Muscle of arm (tissue), 14 donors: ENCODE measurements at places on chromosomes 12 and 14. TPM values are rescaled to one million over a fixed set of nuclear protein-coding genes. Genes with fewer than 3 reads are reported as not detected.
A peak's percentile ranks its signal among the peaks of the same experiment; 100 is the strongest.

POTEG gene
- not detected for polyA plus RNA-seq

DNA sequence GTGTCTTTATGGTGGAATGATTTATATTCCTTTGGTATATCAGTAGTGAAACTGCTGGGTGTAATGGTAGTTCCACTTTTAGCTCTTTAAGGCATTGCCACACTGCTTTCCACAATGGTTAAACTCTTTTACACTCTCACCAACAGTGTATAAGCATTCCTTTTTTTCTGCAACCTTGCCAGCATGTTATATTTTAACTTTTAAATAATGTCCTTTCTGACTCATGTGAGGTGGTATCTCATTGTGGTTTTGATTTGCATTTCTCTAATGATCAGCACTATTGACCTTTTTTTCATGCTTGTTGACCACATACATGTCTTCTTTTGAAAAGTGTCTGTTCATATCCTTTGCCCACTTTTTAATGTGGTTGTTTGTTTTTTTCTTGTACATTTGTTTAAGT is 142.5 kb downstream of the MSRB3 start:
- DNase-seq = no peak

CLEC1A gene
- 2.5 TPM for polyA plus RNA-seq

ISCA2 gene
- polyA plus RNA-seq = 24.3 TPM

DNA sequence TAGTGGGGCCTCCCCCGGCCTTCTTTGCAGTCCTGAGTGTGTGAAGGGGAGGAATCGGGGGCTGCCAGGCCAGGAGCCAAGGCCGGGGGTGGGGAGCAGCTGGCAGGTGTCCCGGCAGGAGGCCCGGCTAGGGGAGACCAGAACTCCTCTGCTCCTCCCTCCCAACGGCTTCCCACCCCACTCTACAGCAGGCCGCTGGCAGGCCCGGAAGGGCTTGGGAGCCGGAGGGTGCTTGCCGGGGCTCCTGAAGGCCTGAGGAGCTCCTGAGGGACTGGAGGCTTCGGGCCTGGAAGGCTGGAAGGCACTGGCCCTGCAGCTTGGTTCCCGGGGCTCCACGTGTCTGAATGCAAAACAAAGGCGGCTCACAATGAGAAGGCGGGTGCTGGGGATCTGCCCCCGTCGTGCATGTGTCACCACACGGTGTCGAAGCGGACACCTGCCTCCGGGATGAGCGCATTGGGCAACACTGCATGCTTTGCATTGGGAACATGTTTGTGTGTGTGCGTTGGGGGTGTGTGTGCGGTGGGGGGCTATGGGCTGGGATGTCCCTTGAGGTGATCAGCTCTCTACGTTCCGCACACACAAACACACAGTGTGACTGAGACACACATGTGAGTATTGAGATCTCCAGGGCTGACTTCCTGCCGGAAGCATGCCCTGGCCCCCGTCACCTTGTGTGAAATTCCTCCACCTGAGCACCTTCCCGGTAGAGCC is 30.9 kb upstream of the ANKRD9 start:
- DNase-seq = peak; percentile 81

- no peak for DNase-seq
Measured at GRCh38 chr12:49208676-49209075, 19.8 kb upstream of the TUBA1A start.

TBX5 gene
- polyA plus RNA-seq = 4.8 TPM
